Left hindlimb (tissue), 1 donor: ENCODE measurements at places on chromosomes 13 and 19.

GRCh38 chr19:49165111-49165750 lies 7.6 kb downstream of the TRPM4 start:
- no peak for DNase-seq

GRCh38 chr13:48161530-48162179 lies 66.8 kb upstream of the MED4 start:
- DNase-seq: no peak

GRCh38 chr13:46181840-46182490 lies at the start of gene LCP1:
Gene LCP1, minus strand, starts transcription at chr13:46182177. Its CDS starts 22,515 bp downstream, at chr13:46159662.
- no peak for DNase-seq

DNA sequence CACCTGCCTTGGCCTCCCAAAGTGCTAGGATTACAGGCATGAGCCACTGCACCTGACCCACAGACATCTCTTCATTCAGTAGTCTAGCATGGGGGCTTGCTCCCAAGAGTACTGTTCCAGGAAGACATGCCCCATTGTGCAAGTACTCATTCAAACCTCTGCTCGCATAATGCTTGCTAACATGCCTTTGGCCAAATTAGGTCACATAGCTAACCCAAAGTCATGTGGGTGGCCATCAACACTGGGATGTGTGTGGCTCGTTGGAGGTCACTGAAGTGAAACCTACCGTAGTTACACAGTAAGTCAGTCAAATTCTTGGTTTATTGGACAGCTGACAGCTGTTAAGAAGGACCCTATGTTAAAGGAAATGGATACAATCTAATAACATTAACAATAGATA lies 20.3 kb downstream of the RFXAP start:
- no peak for DNase-seq

DNA sequence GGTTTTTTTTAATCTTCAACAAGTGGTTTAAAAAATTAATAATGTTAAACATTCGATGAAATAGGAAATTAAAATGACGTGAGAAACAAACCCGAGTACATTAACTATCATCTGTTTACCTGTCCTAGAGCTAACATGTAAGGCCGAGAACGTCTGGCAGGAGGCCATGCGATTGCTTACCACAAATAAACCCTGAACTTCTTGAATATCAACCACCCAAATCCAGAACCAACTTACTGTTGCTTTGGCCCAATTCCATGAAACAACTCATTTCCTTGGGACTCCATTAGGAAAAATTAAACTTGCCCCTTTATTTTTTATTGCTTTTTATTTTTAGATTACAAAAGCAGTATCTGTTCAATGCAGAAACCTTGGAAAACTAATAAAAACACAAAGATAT lies 228.9 kb upstream of the IRS2 start:
- DNase-seq: no peak

GRCh38 chr13:73873940-73874830 lies 260.0 kb downstream of the KLF12 start:
- no peak for DNase-seq

- DNase-seq: peak; percentile 83
These were observed 1.7 kb downstream of the IRS2 start for GRCh38 chr13:109784590-109785140.

DNA sequence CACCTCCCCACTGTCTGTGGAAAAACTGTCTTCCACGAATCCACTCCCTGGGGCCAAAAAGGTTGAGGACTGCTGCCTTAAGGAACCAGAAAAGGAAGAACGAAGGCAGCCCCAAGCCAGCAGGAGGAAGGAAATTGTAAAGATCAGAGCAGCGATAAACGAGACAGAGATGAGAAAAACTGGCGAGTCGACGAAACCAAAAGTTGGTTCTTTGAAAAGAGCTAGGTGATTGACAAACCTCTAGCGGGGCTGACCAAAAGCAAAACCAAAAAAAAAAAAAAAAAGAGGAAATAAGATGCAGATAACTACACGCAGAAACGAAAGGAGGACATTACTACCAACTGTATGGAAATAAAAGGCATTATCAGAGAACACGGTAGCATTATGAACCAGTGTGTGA lies 76.9 kb downstream of the GADD45B start:
- no peak for DNase-seq

DNA sequence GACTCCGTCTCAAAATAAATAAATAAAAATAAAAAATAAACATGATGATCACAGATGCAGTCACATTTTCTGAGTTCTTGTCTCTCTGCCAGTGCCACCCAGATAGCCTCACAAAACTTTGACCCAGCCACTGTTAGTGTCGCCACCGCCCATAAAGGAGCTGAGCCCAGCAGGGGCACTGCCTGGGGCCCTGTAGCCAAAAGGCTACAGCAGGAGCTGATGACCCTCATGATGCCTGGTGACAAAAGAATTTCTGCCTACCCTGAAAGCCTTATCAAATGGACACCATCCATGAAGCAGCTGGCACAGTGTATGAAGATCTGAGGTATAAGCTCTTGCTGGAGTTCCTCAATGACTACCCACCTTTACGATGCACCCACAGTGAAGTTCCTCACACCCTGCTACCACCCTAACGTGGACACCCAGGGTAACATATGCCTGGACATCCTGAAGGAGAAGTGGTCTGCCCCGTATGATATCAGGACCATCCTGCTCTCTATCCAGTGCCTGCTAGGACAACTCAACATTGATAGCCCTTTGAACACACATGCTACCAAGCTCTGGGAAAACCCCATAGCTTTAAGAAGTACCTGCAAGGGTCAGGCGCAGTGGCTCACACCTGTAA lies 18.3 kb downstream of the ZNF587 start:
- no peak for DNase-seq

DNA sequence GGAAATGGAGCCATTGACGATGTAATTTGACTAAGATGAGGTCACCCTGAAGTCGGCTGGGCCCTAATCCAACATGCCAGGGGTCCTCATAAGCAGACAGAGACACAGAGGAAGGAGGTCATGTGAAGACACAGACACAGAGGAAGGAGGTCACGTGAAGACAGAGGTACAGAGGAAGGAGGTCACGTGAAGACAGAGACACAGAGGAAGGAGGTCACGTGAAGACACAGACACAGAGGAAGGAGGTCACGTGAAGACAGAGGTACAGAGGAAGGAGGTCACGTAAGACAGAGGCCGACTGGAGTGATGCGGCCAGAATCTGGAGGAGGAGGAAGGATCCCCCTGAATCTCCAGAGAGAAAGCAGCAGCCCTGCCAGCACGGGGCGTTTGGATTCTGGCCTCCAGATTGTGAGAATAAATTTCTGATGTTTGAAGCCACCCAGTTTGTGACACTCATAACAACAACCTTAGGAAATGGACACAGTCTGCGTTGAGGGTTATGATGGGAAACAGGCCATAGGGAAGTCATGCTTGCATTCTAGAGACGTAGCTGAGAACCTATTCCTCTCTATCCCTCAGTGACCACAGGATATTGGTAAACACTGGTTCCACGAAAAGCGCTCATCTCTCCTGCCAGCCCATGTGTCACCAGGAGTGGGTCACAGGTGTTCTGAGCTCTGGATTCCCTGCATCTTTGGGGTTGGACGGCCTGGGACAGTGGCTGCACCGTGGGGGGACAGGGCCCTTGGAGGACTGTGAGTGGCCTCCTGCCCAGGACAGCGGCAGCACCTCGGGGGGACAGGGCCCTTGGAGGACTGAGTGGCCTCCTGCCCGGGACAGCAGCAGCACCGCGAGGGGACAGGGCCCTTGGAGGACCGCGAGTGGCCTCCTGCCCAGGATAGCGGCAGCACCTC lies 108.5 kb downstream of the SOX1 start:
- DNase-seq: no peak

DNA sequence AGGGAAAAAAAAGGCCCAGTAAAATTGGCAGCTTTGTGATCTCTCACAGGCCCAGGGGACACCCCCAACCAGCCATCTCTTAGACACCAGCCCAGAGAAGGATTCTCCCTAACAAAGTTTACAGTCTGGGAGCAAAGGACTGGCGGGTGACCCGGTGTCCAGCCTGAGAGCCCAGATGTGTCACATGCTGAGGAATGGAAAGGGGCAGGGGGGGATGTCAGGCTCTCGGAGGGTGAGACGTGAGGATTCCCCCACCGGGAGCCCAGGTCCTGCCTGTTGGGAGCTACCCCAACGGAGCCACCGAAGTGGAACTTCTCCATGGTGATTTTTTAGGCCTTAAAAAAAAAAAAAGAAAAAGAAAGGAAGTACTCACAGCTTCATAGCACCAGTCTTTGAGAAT lies 4.8 kb upstream of the CTXN1 start:
- DNase-seq: no peak

DNA sequence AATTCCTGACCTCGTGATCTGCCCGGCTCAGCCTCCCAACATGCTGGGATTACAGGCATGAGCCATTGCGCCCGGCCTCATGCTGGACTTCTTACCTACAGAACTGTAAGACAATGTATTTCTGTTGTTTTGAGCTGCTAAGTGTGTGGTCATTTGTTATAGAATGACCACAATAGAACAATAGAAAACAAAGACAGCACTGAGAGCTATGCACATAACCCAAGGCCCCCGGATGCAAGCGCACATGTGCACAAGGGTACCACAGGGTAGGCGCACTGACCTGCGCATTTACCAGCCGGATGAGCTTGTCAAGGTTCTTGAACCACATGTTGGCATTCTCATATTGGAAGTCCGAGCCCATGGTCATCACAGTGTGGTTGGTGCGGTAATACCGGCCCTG lies 5.6 kb downstream of the MAN2B1 start:
- DNase-seq: peak; percentile 0

- no peak for DNase-seq
These were observed 306.4 kb downstream of the TBC1D4 start for GRCh38 chr13:75175575-75175974.

- DNase-seq: no peak
These were observed 1.6 kb downstream of the WDR88 start for GRCh38 chr19:33133438-33134031.

DNA sequence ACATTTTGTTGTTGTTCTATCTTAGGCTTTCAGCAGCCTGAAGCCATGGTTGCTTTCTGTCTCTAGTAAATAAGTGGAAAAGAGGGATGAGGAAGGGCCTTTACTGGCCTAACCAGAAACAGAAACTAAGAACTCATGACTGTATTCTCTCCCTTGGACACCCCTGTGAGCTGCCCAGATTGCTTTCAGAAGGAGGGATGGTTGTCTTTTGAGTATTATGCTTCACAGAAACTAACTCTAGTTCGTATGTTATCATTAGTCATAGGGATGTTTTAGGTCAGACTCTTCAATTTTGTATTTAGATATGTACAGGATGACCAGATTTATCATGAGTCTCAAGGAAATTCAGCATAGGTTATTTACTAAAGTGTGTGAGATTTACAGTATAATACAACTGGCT lies 17.5 kb downstream of the BORA start:
- no peak for DNase-seq

DNA sequence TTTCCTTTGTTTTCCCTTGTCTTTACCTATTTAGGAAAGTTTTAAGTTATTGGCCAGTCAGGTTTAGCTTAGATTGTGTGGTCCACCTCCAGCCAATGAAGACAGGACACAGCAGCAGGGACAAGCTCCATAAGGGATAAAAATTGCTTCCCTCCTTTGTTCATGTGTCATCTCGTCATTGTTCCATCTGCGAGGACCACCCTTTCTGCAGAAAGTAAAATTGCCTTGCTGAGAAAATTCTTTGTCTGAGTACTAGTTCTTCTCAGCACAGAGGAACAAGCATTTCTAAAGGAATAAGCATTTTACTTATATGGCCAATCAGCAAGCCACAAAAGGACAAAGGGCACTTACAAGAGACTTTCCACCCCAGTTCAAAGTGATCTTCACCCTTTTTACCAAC lies 11.4 kb downstream of the ZNF560 start:
- no peak for DNase-seq

DNA sequence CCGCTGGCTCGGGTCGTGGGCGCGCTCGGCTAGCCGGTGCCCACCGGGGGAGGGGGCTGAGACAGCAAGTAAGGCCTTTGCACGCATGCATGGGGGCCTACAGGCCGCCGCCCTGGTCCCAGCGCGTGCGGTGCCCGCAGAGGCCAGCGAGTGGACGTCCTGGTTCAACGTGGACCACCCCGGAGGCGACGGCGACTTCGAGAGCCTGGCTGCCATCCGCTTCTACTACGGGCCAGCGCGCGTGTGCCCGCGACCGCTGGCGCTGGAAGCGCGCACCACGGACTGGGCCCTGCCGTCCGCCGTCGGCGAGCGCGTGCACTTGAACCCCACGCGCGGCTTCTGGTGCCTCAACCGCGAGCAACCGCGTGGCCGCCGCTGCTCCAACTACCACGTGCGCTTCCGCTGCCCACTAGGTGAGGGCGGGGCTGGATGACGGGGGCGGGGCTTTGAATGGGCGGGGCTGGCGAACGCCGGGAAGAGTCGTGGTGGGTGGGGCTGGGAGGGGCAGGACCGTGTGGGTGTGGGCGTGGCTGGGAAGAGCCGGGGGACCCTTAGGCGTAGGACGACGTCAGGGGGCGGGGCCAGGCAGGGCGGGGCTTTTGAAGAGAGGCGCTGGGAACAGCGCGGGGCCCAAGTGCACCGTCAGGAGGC lies 2.1 kb downstream of the CILP2 start:
- DNase-seq: peak; percentile 88

GRCh38 chr13:52061587-52061986 lies 37.1 kb downstream of the UTP14C start:
- DNase-seq: no peak

DNA sequence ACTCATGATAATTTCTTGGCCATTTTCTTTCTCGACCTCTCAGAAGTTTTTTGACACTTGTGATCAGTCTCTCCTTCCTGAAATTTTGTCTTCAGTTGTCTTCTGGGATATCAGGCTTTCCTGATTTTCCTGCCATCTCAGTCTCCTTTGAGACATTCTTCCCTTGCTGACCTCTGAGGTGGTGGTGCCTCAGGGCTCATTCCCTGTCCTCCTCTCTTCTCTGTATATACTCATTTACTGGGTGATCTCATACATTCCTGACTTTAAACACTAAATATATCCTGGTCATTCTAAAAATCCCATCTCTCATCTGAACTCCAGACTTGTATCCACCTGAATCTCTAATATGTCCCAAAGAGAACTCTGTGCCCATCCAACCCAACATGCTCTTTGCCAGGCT lies 31.3 kb upstream of the STARD13 start:
- DNase-seq: no peak

- peak; percentile 78 for DNase-seq
These were observed 2.5 kb downstream of the HDGFL2 start for GRCh38 chr19:4474514-4475022.

GRCh38 chr13:21894703-21895699 lies 224.1 kb downstream of the FGF9 start:
- no peak for DNase-seq

- DNase-seq: no peak
These were observed 381.5 kb downstream of the MYO16 start for GRCh38 chr13:109010912-109011311.

GRCh38 chr13:32682740-32683139 lies 96.5 kb downstream of the PDS5B start:
- no peak for DNase-seq
